ENCODE measurements at places on chromosomes 3 and 15.

DNA sequence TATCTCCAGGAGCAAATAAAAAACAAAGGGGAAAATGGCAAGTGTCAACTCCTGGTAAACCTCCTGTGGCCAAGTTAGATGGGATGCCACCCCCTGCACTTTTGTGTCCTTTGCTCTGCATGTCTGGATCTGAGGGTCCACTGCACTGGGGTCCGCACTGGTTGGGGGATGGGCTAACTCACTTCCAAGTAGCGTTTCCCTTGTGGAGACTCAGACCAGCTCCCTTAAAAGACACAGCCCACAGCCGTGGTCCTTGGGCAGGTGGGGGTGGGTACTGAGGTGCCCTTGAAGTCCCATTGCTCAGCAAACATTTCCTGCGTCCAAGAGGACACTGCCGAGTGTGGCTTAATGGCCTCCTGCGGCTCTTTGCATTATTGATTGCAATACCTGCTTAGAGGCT lies 188.2 kb downstream of the MEGF11 start:
- DNase-seq = no peak

DNA sequence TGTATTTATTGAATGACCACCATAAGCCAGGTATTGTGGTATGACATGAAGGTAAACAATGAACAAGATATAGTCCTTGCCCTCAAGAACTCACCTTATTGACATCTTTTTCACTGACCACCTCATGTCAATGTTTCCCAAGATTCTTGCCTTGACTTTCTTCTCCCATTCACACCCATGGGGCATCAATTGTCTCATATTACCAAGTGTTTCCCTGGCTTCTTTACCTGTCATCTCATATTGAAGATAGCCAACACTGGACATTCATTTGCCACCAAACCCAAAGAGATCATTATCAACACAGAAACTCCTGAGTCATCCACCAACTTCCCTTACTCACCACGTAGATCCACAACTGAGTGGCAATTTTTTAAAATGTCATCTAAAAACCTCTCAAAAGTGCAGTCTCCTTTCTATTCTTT lies 2.2 kb downstream of the EFHB start:
- DNase-seq = no peak

DNA sequence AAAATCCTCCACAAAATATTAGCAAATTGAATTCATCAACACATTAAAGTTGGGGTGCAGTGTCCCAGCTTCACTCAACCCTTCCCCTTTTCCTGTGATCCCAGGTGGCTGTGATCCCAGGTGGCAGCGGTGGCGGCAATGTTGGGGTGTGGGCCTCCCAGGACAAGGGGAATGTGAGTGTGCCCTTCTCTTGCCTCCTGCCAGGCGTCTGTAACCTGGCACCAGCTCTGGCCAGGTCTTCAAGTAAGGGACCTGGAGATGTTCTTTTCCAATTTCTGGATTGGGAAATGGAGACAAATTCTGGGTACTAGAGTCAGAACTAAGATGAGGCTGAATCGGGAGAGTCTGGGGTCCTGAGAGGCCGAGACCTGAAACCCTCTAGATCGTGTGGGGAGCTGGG lies 20.1 kb downstream of the GOLGA6A start:
- DNase-seq = no peak

GRCh38 chr15:35321926-35322325 lies 224.0 kb downstream of the DPH6 start:
- no peak for DNase-seq

DNA sequence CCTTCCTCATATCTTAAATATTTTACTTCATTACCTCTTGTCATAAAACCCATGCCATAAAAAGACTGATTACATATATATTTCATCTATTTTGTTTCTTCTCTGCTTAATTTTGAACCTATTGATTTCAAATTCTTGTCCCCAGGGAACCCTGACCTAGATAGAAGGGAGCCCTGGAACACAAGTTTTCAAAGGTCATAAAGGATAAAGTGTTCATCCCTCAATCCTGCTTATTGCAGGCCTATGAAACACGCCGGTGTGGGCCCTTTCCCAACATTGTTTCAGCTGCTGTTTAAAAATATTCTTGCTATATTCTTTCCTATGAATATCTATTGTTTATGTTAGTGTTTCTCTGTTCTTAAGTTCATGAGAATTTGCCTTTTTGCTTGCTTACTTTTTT lies 1389.5 kb upstream of the GBE1 start:
- no peak for DNase-seq

GRCh38 chr15:31292391-31293015 lies 34.1 kb upstream of the KLF13 start:
- DNase-seq = no peak

DNA sequence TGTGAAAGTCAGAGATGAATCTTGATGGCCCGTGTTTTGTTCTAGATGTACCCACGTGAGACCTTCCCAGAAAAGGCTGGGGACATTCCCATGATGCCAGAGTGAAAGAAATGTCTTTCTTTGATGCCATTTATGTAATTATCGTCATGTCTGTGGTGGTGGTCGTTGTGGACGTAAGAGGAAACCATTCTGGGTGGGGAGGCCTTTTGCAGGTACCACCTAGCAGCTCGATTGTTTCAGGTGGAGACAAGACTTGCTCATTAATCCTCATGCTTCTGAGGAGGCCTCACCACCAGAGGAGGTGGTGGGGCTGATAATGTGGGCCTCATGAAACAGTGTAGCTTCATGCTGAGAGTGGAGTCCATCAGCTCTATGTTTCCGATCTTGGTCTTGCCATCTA lies 58.1 kb upstream of the USP3 start:
- no peak for DNase-seq

DNA sequence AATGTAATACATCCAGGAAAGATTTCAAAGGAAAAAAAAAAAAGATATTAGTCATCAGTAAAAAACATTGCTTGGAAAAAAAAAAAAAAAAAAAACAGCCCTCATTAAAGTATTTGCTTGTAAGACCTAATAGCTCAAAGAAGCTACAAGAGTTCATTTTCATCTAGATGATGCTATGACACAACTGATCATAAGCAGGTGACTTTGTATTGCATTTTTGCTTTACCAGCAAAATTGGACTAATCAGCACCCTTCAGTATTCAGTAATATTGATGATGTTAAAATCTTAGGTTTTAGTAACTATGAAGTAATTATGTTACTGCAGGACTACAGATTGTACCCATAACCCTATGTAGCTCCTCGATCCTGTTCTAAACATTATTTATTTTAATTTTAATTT lies 214.7 kb upstream of the CADM2 start:
- DNase-seq = no peak

- peak; percentile 41 for DNase-seq
Measured at GRCh38 chr3:113051302-113051711, 60.5 kb downstream of the GTPBP8 start.

DNA sequence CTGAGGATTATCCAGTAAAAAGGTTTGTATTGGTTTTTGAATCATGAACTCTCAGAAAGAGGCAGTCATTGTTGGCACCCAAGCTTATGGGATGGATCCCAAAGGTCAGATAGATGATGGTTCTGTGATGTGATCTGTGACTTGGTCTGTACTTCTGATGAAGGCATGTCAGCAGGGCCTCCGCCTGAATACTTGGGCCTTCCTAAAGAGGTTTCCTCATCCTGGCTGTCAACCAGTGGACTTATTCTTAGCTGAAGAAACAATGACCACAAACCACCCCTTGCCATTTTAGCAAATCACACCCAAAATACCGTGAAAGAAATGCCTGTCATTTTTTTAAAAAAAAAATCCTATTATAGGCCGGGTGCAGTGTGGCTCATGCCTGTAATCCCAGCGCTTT lies 48.2 kb upstream of the SLC9A9 start:
- no peak for DNase-seq

GRCh38 chr3:69324362-69325025 lies 61.4 kb downstream of the FRMD4B start:
- DNase-seq = peak; percentile 8

DNA sequence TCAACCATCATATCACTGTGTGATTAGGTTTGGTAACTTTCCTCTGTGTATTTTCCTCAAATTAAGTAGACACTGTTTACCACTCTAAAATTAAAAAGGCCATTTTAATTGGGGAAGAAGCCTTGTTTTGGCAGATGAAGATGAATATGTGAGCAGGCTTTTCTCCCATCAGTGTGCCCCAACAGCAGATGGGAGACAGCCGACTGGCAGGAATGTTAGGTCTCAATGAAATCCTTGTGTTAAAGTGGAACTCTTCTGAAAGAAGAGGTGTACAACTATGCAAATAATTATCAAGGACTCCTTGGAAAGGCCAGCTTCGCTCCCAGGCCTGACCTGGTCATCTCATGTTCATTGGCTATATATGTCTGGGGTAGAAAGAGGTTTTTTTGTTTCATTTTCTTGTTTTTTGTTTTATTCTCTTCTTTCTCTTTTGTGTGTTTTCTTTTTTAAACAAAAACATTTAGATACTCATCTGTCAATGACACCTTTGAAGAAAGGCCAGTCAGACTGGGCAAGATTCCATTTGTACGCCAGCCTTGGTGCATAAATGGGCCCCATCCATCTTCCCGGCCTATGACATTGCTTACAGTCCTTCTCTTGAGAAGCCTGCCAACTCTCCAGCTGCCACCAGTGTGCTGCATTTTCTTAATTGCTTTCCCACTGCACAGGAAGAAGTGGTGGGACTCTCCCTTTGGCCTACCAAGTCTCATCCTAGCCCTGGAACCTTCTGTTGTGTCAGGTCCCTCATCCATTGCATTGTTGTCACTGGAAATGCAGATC lies 25.8 kb downstream of the LRTM1 start:
- DNase-seq = no peak

GRCh38 chr15:60161704-60162103 lies 157.6 kb downstream of the FOXB1 start:
- no peak for DNase-seq

GRCh38 chr15:59649603-59650002 lies 7.7 kb downstream of the GTF2A2 start:
- DNase-seq = no peak

GRCh38 chr15:87608238-87609028 lies 648.1 kb downstream of the NTRK3 start:
- DNase-seq = no peak

- DNase-seq = no peak
Measured at GRCh38 chr3:186880406-186880805, 37.9 kb downstream of the ADIPOQ start.

- DNase-seq = no peak
Measured at GRCh38 chr15:71348597-71348996, 233.3 kb downstream of the THSD4 start.

- no peak for DNase-seq
Measured at GRCh38 chr15:42932833-42933515, 12.4 kb upstream of the TTBK2 start.

GRCh38 chr3:155079746-155080487 lies at the start of gene MME:
Gene MME, plus strand, starts transcription at chr3:155080319. Its CDS starts 3,849 bp downstream, at chr3:155084168.
- peak; percentile 69 for DNase-seq

- no peak for DNase-seq
Measured at GRCh38 chr3:3664935-3665334, 134.3 kb upstream of the LRRN1 start.

GRCh38 chr3:41141433-41142167 lies 57.7 kb upstream of the CTNNB1 start:
- no peak for DNase-seq

- DNase-seq = no peak
Measured at GRCh38 chr15:89675606-89676005, 3.6 kb downstream of the PLIN1 start.

- DNase-seq = no peak
Measured at GRCh38 chr15:65732698-65733097, 59.4 kb downstream of the DENND4A start.

DNA sequence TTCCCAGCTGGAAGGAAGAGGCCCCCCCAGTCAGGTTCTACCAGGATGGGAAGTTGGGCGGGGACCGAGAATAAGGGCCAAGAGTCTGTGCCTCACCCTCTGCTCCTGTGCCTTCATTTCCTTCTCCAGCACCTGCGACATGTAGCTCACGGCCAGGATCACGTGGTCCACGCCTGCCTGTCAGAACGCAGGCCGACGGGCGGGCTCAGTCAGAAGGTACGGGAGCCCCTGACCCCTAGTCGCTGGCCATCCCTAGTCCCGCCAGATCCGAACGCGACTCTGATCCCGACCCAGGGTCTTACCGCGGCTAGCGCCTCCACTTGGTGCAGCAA lies 489 bp downstream of the GMPPB start:
- DNase-seq = no peak

- no peak for DNase-seq
Measured at GRCh38 chr3:43893727-43894126, 203.0 kb downstream of the ABHD5 start.

DNA sequence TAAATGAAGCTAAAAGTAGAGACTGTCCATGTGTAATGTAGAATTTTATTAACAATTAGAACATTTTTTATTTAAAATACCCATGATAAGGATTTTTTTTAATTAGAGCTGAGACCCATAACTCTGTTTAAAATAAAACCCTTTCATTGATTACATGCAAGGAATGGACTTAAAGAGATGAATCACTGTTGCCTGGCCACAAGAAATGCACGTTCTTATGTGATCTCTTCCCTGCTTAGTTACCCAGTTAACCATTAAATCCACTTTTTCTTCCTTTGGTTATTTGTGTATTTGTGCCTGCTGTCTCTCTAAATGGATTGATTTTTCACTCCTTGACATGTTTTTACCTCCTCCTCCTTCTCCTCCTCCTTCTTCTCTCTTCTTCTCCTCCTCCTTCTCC lies 83.3 kb upstream of the SLITRK3 start:
- no peak for DNase-seq

GRCh38 chr3:125436921-125437320 lies 61.8 kb upstream of the ZNF148 start:
- no peak for DNase-seq

GRCh38 chr3:15427182-15427880 lies at the start of the genes EAF1 and METTL6:
Gene EAF1, plus strand, starts transcription at chr3:15427598. Its CDS starts 182 bp downstream, at chr3:15427780.
Gene METTL6, minus strand, starts transcription at chr3:15427544. Its CDS starts 1,033 bp downstream, at chr3:15426511.
- peak; percentile 66 for DNase-seq

DNA sequence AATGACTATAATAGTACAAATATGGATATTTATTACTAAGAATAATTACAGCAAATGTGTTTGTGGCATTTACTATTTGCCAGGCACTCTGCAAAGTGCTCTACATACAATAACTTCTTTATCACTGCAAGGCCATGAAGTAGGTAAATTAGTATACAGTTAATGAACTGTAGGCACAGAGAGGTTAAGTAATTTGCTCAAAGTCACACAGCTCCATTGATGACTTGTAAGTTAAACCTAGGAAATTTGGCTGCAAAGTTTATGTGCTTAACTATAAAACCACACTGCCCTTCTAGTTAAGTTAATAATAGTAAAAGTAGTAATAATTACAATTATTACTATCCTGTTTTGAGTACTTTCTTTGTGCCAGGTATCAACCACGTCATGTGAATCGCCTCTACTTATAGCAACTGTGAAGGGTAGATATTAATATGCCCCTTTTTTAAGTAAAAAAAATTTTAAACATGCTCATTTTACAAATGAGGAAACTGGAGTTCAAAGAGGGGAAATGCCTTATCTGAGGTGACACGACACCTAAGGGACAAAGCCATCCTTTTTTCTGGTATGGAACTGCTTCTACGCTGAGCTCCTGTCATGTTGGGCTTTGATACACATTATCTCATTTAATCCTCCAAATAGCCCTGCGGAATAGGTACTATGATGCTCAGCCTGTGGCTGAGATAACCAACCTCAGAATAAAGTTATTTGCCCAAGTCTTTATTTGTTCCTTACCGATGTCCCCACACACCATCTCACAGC lies 8.5 kb downstream of the BHLHE40 start:
- no peak for DNase-seq

GRCh38 chr3:177842302-177842701 lies 645.0 kb upstream of the TBL1XR1 start:
- no peak for DNase-seq

- no peak for DNase-seq
Measured at GRCh38 chr3:157103280-157103679, 56.7 kb downstream of the CCNL1 start.

- DNase-seq = no peak
Measured at GRCh38 chr3:141255846-141256261, 24.2 kb downstream of the PXYLP1 start.

GRCh38 chr3:126939733-126940132 lies 43.2 kb upstream of the PLXNA1 start:
- DNase-seq = no peak

- DNase-seq = no peak
Measured at GRCh38 chr3:180959691-180960090, 29.8 kb downstream of the DNAJC19 start.

All from HS-27A (cell line).